ENCODE measurements at places on chromosomes 16 and 17. TPM values are rescaled to one million over a fixed set of nuclear protein-coding genes. Genes with fewer than 3 reads are reported as not detected.

Gene MRPL38
- 27.7 TPM for total RNA-seq

Gene ZNF668
- total RNA-seq, result 8.7 TPM

Gene ACSM2B
- total RNA-seq, result not detected

Gene NDRG4
- total RNA-seq, result 5.7 TPM

Gene TPSD1
- not detected for total RNA-seq

Gene DNASE1L2
- total RNA-seq, result 0.89 TPM

Gene SDR42E1
- total RNA-seq, result 1.6 TPM

Gene DPEP2
- total RNA-seq, result not detected

Gene HOXB1
- not detected for total RNA-seq

Gene SLC13A2
- total RNA-seq, result not detected

Gene ENPP7
- total RNA-seq, result not detected

Gene USP43
- total RNA-seq, result 1.7 TPM

Gene KIF2B
- not detected for total RNA-seq

Gene PYY
- total RNA-seq, result not detected

Gene FOXO3B
- 5.8 TPM for total RNA-seq

Gene ERI2
- total RNA-seq, result 20.5 TPM

Gene PLA2G10
- not detected for total RNA-seq

Gene PNMT
- not detected for total RNA-seq

Gene PRAC1
- total RNA-seq, result not detected

Gene NPIPB2
- total RNA-seq, result not detected

Gene ANKRD40CL
- total RNA-seq, result not detected

Gene MYH2
- total RNA-seq, result not detected

Gene NPIPB12
- total RNA-seq, result 2.5 TPM

Gene CCL16
- not detected for total RNA-seq

Gene CDYL2
- total RNA-seq, result 4.1 TPM

Gene RNPS1
- total RNA-seq, result 161 TPM

Gene TBC1D3
- total RNA-seq, result 0.69 TPM

Gene VPS9D1
- total RNA-seq, result 3.3 TPM

Gene DYNLL2
- 8.8 TPM for total RNA-seq

Gene KRTAP17-1
- total RNA-seq, result not detected

Gene GLYR1
- total RNA-seq, result 25.7 TPM

Gene CCL2
- total RNA-seq, result 1,648 TPM

Gene PIPOX
- not detected for total RNA-seq

Gene PPP4C
- 113 TPM for total RNA-seq

Gene GRB2
- 133 TPM for total RNA-seq

Measured in Daoy (cell line).